Bronchial smooth muscle cell (primary cell): ENCODE measurements at places on chromosomes 16 and 17. TPM values are rescaled to one million over a fixed set of nuclear protein-coding genes. Genes with fewer than 3 reads are reported as not detected.

SLC6A2 gene
- total RNA-seq: not detected in 2 replicates

ZNF750 gene
- total RNA-seq: 0.09 TPM in 1 of 2 replicates, not detected in the other

KRT33B gene
- not detected in 2 replicates for total RNA-seq

WFIKKN1 gene
- total RNA-seq: 0.09 and 0.32 TPM in 2 replicates

BAHCC1 gene
- total RNA-seq: 4.4 and 5.1 TPM in 2 replicates
